Breast epithelium (tissue), 4 donors: ENCODE measurements at places on chromosomes 13 and 19. TPM values are rescaled to one million over a fixed set of nuclear protein-coding genes. Genes with fewer than 3 reads are reported as not detected.

GRCh38 chr13:52158629-52159158 lies 703 bp downstream of the NEK3 start:
- peak overlapping the region; percentile 83 for H3K27ac ChIP-seq
- no peaks in the 10 kb centered on the region for H3K27me3 ChIP-seq
- no peaks in the 10 kb centered on the region for H3K4me1 ChIP-seq
- peak overlapping the region; percentile 77 for H3K4me3 ChIP-seq
- DNase-seq, result no peak

DNA sequence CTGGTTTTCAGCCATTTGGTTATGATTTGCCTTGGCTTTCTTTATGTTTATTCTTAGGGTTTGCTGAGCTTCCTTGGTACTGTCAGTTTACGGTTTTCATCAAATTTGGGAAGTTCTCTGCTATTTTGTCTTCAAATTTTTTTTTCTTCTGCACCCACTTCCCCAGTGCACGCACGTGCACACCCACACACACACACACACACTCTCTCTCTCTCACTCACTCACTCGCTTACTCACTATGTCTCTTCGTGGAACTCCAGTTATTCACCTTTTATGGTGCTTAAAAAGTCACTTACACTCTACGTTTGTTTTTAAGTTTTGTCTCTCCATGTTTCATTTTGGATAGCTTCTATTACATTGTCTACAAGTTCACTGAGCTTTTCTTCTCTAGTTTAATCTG lies 7.1 kb downstream of the AKAP11 start:
- H3K36me3 ChIP-seq, result no peaks in the 10 kb centered on the region
- H3K4me3 ChIP-seq, result no peak overlapping the region
- no peak for DNase-seq
- no peak overlapping the region for H3K27ac ChIP-seq

Gene JAK3
- 2.8 TPM for total RNA-seq

Gene VN1R4
- not detected for total RNA-seq

Gene KMT5C
- 18.4 TPM for total RNA-seq
